ENCODE measurements at places on chromosomes 11 and 22.

DNA sequence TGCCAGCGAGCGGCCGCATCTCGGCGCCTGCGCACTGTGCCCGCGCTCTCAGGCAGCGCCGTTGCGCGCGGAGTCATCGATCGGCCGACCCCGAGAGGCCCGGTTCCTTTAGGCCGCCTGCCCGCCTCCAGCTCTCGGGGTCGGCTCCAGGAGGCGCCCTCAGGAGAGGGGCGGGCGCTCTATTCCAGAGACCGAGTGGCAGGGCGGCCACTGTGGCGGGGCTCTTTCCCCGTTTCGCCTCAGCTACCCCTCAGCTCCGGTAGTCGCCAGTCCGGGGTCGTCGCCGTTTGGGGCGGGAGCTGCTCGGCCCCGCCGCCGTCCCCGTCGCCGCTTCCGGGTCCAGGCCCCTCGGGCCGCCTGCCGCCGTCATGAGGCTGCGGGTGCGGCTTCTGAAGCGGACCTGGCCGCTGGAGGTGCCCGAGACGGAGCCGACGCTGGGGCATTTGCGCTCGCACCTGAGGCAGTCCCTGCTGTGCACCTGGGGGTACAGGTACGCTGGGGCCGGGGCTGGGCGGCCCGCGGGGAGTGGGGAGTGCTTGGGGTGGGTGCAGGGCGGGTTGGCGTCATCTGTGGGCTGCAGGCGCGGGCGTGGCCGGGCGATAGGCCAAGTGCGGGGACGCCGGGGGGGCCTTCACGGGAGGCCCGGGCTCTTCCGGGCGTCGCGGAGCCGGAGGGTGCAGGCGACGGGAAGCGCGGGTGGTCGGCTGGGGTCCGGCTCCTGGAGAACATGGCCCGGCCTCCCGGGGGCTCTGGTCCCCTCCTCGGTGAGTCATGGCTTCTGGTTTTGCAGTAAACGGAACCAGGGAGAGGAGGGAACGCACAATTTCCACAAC is at the start of gene FBXO7:
Gene FBXO7 (plus strand): TSS at position 177 of the 833 bp plus-strand sequence. CDS start 192 bp downstream, at position 369.
- peak; percentile 65 for DNase-seq

GRCh38 chr22:42799461-42800405 is 57.3 kb downstream of the ARFGAP3 start:
- no peak for DNase-seq

GRCh38 chr11:63518548-63518947 is 12.7 kb downstream of the LGALS12 start:
- DNase-seq, result peak; percentile 79

DNA sequence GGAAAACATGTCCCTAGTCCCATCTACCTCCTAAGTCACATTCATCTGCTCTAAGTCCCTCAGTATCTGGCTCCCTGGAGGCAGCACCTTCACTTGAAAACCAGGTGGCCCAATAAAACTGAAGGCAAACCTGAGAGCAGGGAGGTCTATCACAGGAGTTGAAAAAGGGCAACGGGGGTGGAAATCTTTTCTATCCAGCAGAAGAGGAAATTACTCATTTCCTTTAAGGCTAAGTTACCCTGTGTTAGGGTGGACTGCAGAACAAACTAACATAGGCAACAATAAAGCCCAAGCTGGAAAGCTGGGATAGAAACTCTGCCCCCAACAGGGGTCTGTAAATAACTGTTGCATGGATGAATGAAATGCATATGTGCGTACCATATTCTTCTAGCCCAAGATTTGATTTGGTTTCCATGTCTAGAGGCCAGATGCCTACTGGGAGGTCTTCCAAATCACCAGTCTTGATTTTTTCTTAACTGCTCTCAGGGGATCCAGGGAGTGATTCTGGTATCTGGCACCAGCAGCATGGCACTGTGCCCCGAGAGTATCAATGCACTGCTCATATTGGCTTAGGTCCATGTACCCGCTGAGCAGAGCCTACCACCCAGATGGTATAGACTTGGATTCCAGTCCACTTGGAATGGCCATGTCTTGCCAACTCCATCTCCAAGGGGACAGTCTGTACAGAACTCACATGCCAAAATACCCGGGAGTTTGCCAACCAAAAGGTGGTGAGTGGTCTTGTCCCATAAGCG is 350.0 kb upstream of the NCAM1 start:
- no peak for DNase-seq

- no peak for DNase-seq
Observed at GRCh38 chr11:70540196-70540595, 141.9 kb downstream of the CTTN start.

DNA sequence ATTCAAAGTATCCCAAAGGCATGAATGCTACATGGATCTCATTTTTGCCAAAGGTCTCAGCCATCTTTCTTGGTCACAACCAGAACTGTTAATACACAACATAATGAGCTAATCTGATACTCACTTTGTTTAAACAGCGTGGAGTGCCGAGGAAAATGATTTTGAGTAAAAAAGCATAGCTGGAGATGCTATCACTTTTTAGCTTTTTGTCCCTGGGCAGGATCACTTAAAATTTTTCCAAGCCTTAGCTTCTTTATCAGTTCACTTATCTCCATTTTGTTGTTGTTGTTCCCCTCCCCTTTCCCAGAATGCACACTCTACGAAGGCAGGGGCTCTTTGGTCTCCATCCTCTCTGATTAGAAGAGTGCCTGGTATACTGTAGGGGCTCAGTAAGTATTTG is 229.3 kb upstream of the NARS2 start:
- DNase-seq, result no peak

DNA sequence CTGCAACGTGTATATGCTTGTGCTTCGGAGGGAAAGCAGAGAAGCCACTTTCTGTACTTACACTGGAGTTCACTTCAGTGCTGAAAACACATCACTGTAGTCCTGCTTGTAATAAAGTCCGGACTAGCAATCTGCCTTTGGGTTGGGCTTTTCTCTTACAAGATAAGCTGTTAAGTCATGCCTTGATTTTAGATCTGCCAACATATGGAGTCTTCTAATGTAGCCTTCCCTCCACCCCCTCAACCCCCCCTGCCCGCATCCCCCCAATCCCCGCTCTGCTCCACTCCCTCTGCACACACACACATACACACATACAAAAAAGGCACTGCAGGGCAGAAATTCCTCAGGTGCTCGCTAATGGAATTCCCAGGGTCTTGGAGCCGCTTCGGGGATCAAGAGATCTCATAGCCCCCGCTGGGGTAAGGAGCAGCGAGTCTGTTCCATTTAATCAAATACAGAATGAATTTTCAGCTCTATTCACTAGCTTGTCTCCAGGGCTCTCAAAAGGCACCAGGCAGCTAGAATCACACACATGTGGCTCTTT is 3.4 kb downstream of the CDON start:
- no peak for DNase-seq

DNA sequence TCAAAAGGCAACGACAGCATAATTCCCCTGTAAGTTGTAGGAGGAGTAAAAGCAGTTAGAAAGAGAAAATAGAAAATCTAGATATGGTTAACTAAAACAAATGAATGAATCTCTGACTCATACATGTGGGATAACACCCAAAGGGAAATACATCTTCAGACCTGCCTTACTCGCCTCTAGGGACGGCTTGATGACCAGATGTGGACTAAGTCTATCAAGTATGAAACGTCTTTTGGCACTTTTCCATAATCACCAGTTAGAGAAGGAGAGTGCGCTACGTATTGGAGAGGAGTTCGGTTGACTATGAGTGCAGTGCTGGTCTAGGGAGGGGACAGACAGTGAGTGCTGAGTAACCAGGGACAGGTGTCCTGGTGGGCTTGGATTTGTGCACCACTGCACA is 459.9 kb downstream of the OPCML start:
- peak; percentile 32 for DNase-seq

DNA sequence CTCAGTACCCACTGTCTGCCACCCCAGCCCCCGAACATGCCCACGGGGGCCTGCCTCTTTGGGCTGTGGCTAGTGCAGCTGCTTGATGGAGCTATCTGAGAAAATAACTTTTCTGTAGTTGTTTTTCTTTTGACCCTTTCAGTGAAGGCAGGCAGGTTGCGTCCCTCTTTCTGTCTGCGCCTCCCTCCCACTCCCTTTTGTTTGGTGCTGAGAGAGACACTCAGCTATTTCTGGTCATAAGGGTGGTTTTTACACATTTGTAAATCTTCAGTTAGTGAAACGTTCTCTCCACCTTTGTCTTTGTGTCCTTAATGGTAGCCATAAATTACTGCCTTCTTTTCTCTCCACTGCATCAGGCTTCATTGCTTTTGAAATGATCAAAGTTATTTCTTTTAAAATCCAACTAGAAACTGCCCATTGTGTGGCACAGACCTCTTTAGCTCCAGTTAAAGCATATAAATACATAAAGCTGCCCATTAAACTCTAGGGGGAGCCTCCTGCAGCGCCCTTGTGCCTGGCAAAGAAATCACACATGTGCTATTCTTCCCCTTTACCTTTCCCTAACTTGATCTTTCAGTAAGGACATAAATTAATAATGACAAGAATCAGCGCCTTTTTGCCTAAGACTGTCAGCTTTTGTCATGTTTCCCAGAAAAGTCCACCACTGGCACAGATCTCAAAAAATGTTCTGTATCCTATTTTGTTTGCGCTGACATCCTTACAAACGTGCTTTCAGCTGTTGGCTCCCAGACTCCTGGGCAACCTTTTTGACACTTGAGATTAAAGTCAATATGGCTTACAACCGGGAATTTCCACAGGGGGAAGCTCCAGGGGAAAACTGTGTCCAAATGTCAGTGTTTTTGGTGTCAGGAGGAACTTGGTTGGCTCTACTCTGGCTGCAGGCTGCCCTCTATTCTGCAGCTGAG is 1.7 kb upstream of the SCUBE2 start:
- peak; percentile 5 for DNase-seq

- DNase-seq, result no peak
Observed at GRCh38 chr11:331358-332060, 10.8 kb upstream of the IFITM3 start.

DNA sequence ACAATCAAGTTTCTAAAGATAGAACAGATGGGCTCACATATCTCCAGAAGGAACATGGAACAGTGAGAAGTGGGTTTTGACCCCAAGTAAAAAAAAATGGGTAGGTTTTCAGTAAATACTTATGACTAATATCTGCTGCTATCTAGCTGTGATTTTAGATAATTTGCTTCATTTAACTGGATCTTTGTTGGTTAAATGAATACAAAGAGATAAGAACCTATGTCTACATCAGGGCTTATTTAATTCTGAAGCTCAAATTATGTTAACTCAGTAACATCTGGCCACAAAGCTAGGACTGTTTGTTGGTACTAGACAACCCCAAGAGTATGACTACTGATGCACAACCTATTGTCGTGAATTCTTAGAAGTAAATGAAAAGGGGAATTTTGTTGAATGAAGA is 144.4 kb upstream of the SESN3 start:
- peak; percentile 79 for DNase-seq

DNA sequence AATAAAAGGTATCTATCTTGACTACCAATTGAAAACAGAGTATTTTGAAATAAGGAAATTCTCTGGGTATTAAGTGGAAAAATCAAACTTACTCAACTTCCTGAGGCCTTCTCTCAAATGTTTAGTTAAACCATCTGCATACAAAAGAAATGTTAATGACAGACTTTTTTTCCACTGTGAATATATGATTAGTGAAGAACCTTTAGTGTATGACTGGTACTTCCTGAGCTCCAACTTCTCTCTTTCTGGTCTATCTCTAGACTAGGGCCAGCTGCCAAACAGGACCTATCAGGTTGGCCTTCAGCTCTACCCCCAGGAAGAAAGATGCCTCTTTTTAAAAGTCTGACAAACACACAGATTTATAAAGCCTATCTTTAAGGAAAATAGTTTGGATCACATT is 68.8 kb upstream of the SCUBE2 start:
- DNase-seq, result no peak

DNA sequence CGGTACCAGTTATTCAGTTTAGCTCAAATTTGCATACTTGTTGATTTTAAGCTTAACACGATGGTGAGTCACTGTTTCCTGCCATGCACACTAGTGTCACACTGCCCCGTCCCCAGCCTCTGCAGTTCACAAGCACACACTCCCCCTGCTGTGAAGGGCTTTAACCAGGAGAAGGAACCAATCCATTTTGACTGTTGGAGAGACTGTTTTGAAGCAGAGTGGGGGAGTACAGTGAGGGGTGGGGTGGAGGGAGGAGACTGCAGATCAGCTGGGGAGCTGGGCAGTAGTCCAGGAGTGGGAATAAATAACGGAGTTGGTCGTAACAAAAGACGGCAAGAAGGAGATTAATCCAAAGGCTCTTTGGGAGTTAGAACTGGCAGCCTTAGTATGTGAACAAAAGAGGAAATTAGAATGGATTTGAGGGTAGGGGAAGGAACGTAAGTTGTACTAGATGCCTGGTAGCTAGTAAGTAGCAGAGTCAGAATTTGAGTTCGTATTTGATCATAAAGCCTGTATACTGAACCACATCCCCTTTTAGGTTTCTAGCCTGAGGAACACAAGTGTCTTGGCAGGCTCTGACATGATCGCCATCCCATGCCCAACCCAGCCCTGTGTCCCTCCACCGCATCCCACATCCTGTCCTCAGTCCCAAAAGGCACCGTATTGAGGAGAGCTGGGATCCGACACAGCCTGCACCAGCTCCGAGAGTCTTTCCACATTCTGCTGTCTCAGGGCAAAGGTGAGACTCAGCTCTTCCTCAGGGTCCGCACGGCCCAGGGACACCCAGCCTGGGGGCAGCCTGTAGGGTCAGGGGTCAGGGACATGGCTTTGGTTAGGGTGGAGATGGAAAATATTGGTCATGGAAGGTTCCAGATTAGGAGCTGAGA is 862 bp downstream of the TPP1 start:
- DNase-seq, result peak; percentile 80

DNA sequence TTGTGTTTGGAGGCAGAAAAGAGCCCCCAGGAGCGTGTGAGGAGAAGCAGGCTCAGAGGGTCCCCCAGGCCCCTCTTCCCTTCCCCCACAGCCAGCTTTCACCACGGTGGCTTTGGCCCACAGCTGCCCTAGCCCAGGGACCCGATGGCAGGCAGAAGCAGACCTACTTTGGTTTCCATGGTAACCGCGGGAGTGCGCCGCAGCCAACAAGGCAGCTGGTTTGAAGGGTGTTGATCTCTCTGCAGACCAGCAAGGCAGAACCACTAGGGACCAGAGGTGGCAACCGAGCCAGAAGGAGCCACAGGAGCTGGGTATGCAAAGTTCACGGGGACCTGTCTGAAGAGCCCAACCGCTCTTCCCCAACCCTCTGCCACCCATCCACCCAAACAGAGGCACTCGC is 69.4 kb downstream of the BUD13 start:
- DNase-seq, result no peak

GRCh38 chr11:313787-314553 is at the start of gene IFITM1:
IFITM1 (plus strand) TSS chr11:314040; CDS start chr11:314171, 131 bp downstream.
- DNase-seq, result peak; percentile 86
